Gastroesophageal sphincter (tissue), 4 donors: ENCODE measurements at places on chromosomes 2 and 18.
A peak's percentile ranks its signal among the peaks of the same experiment; 100 is the strongest.

DNA sequence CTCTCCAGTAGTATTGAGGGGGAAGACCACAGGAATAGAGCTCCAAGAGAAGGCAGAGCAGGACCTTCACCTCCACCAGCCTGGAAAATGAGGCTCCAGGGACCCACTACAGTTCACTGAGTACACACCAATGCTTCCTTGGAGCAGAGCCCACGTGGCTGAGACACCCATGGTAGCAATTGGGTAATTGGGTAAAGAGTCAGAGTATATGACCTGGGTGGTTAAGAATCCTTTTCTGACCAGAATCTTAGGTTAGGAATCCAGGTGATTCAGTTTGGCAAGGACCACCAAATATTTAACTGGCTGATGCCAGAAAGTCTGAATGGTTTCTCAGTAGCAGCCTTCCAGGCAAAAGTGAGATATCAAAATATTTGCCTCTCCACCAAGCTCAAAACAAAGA, 107.7 kb downstream of the MDH1 start:
- no peak for ATAC-seq

GRCh38 chr2:166140932-166141331, 13.1 kb upstream of the SCN1A start:
- ATAC-seq = no peak

DNA sequence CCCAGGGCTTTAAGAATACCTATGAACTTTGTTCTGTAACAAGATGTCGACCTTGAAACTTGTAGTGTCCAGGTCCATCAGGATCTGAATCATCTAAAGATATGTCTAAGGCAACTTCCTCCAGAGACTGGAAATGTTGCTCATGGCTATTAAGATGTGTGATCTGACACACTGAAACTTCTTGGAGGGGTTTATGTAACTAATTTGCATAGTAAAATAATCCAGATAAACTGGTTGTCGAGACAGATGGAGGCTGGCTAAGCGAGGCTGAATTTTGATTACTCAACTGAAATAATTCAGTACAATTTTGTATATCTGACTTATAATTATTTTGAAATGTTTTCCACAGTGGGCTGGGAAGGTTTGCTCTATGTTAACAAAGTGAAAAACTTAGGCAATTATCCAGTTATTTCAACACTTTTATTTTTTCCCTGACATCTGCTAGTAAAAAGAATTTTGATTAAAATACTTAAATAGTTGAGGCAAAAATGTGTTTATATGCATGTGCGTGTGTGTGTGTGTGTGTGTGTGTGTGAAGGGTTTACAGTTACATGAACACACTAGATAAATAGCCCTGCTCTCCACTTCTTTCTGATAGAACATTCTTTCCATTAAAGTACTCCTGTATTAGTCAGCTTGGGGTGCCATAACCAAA, 11.4 kb upstream of the MAP3K20 start:
- ATAC-seq = peak; percentile 83

DNA sequence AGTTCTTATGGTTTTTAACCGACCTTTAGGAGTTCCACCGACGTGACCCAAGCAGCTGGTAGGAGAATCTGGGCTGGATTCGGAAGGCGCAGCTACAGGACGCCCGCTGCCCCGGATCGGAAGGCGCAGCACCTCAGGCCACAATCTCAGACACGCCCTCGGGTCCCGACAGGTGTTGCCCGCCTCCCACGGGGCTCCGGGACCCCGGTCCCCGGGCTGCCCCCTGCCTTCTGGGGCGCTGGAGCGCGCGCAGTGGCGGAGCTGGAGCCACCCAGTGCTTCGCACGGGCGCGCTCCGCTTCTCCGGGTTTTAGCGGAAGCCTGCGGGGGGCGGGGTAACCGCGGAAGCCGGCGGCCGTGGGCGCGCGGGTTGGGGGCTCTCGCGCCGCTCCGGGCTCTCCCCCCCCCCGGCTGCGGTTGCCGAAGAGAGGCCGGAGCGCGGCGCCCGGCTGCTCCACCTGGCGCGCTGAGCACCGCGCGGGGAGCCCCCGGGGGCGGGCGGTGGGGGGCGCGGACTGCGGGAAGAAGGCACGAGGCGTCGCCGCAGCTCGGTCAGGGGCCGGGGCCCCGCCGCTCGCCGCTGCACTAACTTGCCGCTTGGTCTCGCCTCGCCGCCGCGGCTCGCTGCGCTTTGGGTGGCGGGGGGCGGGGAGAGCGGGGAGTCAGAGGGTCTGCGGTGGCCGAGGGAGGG, 718.8 kb downstream of the DPP10 start:
- no peak for ATAC-seq

GRCh38 chr18:70450426-70451253, 161.8 kb downstream of the SOCS6 start:
- ATAC-seq = no peak

- no peak for ATAC-seq
Observed at GRCh38 chr18:22961156-22961555, 28.0 kb downstream of the RBBP8 start.

DNA sequence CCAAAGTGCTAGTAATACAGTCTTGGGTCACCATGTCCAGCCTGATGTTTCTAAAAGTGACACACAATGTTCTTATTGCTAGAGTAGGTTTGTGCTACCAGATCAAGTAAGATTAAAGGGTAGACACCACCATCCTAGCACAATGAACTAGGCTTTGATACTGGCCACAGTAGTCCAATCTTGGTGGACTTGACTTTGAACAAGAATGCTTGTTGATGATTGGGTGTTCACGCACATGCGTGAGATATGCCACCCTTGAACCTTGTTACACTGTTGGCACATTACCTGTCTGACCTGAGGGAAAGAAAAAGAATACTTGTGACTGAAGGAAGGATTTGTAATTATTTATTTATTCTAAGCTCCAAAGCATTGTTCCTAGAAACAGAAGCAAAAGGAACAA, 72.1 kb upstream of the EMILIN2 start:
- no peak for ATAC-seq

DNA sequence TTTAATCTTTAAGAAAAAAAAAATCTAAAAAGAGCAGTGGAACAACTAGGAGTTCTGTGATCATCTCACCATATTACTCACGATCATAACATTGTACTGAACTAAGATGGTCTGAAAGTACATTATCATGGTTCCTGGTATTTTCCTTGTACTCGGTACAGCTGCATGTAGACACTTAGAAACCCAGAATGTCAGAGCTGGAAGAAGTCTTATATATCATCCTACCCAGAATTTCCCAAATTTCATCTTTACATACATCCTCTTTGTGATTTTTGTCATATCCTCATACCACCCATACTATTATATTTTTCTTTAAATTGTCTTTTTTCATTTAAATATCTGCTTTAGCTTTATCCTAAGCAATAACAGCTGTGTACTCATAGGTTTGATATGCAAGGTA, 12.4 kb upstream of the ST3GAL5 start:
- ATAC-seq = no peak

GRCh38 chr2:119697290-119698020, 18.5 kb downstream of the TMEM177 start:
- no peak for ATAC-seq

GRCh38 chr18:46789088-46789487, 32.2 kb upstream of the ST8SIA5 start:
- no peak for ATAC-seq

DNA sequence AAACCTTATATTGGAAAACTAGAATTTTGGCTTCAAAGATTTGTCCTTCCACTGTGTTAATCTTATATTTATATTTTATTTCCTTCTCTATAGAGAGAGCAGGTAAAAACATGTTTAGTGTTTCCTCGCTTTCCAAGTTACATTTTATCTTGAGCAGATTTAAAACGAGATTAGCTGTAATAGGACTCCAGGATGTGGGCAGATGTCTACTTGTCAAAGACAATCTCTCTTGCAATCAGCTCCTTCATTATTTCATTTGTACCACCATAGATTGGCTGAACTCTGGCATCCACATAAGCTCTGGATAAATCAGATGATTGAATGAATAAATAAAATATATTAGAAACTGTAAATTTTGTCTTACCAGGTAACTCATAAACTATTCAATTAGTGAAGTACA, 17.5 kb upstream of the KANSL1L start:
- no peak for ATAC-seq

GRCh38 chr18:26089293-26090129, 902 bp downstream of the SS18 start:
- no peak for ATAC-seq

GRCh38 chr18:22183698-22184170, 14.3 kb downstream of the GATA6 start:
- ATAC-seq = no peak

DNA sequence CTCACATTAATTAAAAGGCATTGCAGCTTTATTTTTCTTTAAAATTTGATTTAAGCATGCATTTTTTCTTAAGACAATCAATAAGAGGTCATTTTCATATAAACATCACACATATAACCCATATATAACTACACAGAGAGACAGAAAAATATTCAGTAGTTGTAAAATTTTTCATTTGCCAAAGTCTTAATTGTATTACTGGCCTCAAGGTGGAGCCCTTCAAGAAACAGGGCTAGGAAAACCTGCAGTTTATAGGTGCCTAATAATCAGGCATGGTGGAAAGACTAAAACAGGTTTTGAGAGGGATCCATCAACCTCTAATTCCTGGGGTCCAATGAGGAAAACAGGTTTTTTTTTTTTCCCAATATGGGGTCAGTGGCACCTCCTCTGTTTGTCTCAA, 71.3 kb upstream of the ZNF804A start:
- no peak for ATAC-seq

GRCh38 chr18:44464398-44465180, 216.1 kb upstream of the SETBP1 start:
- ATAC-seq = peak; percentile 74

DNA sequence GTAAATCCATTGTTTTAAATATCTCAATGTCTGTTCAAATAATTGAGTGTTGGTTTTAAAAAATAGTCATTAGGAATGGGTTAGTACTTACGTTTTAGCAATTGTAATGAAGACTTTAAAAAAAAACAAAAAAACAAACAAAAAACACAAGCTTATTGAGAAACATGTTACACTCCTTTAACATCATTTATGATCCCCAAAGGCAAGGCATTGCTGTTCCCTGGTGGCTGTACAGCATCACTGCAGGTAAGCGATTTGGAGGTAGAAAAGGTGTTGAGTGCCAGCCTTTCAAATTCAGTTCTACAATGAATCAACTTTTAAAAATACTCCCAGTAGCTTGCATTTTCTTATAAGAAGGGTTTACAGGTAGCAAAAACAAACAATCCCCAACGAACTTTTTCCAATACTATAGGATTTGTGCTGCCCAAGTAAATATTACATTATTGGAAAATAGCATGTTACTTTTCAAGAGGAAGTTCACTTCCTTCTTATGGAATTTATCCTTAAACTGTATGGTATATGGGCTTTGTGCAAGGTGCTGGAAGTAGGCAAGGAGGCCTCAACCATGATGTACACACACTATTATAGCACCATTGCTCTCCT, 27.5 kb downstream of the CNRIP1 start:
- ATAC-seq = no peak

DNA sequence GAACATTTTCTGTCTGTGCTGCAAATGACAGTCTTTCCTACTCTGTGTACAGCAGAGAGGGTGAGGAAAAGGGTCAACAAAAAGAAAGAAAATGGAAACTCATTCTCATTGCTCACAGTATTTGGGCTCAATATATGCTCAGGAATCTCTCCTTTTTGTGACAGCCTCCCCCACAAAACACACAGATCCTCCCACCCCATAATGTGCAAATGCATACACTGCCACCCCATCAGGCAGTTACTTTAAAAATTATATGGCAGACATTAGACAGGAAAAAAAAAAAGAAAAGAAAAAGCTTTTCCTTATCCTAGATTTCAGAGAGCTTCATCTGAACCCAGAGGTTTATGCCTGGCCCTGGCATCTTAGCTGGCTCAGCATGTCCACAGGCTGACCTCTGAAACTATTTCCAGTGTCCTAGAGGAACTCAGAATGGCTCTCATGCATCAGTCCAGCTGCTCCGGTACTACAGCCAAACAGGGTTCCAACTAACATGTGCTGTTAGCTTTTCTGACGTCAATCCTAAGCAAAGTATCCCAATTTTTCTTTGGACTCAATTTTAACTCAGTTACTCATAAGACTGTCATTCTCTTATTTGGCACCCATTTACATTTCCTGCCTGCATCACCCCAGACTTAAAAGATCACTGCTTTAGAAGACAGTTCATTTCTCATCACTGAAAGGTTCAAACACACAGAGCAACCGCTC, 105.9 kb downstream of the RBMS1 start:
- ATAC-seq = peak; percentile 94

GRCh38 chr2:148615381-148615841, 29.1 kb upstream of the EPC2 start:
- no peak for ATAC-seq

GRCh38 chr2:196992466-196992865, 66.0 kb upstream of the PGAP1 start:
- no peak for ATAC-seq

DNA sequence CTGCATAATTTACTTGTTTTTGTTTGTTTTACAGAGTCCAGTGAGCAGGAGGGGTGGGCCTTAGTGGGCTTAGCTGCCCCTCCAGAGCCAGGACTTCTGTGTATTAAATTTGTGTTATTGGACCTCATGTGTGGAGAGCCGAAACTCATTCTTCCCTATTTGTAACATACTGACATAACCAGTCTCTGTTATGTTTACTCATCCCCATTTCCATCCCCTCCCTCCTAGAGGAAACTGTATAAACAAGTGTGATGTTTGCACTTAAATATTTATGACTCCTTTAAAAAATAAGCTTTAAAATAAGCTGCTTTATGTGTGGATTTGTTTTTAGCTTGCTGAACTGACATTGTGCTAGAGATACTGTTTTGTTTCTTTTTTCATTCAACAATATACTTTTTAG, 13.8 kb downstream of the ZNF512 start:
- ATAC-seq = no peak
